ENCODE measurements at places on chromosomes 2 and 18.

DNA sequence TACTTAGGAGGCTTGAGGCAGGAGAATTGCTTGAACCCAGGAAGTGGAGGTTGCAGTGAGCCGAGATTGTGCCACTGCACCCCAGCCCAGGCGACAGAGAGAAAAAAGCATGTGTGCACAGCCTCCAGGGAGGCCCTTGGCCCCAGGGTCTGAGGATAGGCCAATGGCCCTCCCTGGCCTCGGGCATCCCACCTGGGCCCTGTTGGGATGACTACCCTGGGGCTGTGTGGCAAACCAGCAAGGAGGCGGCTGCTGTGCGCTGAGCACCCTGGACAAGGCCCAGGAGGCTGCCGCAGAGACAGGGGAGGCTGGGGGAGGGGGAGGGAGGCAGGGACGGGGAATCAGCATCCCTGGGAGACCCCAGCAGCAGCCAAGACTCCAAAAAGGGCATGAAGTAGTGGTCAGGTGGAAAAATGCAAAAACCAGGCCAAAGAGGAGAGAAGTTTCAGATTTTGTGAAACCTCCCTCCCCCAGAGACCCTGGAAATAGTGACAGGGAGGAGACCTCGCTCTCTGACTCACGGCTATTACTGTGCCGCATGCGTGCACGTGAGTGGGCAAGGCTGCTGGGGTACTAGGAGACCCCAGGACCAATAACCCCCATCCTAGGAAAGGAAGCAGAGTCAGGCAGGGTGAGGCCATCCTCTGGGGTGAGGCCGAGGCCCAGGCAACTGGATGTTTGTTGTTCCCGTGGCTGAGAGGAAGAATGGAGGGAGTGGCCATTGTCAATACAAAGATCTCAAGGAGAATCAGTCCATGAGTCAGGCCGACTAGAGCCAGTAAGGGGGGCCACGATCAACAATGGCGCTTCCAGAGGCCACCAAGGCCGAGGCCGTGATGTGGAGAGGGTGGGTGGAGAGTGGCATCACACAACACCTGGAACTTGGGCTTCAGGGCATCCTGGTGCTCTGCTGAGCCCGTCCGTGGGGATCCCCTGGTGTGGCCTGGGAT, 16.0 kb upstream of the B3GNT7 start:
- DNase-seq = no peak

DNA sequence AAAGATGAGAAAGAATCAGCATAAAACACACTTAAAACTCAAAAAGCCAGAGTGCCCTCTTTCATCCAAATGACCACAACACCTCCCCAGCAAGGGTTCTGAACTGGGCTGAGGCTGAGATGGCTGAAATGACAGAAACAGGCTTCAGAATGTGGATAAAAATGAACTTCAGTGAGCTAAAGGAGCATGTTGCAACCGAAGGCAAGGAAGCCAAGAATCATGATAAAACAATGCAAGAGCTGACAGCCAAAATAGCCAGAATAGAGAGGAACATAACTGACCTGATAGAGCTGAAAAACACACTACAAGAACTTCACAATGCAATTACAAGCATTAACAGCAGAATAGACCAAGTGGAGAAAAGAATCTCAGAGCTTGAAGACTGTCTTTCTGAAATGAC, 12.2 kb upstream of the PSMA8 start:
- no peak for DNase-seq

GRCh38 chr2:174635015-174635593, 37.5 kb upstream of the WIPF1 start:
- no peak for DNase-seq

- DNase-seq = no peak
Observed at GRCh38 chr18:24923138-24923537, 428.8 kb downstream of the ZNF521 start.

DNA sequence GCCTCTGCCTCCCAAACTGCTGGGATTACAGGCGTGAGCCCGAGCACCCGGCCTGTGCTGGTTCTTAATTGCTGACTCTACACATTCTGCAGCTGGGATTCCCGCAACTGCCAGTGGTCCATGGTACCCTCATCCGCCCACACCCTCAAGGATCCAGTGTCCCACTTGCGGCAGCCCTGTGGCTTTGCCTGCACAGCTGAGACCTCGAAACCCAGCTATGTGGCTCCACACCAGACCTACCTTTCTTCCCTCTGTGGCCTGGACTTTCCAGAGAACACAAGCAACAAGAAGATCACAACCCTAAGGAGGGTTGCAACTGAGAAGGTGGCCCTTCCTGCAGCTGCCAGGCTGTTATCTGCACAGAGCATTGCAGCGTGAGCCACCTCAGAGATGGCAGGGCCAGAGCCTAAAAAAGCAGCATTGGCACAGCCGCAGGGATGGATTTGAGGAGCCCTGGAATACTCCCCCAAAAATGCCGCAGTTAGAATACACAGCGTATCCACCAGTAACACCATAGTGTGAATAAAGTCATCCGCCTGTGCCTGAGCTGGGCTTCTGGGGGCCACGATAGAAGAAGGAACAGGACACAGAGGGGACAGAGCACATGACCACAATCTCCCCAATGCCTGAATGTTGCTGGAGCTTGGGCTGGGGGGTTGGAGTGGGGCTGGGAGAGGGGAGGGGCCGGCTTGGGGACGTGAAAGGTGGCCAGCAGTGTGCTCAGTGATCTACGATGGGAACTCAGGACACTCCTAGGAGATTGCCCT, 1.9 kb downstream of the GPR55 start:
- DNase-seq = no peak

GRCh38 chr18:77461062-77461688, 211.5 kb downstream of the GALR1 start:
- DNase-seq = no peak

- peak; percentile 52 for DNase-seq
Observed at GRCh38 chr2:44974064-44974715, 32.7 kb downstream of the SIX3 start.

DNA sequence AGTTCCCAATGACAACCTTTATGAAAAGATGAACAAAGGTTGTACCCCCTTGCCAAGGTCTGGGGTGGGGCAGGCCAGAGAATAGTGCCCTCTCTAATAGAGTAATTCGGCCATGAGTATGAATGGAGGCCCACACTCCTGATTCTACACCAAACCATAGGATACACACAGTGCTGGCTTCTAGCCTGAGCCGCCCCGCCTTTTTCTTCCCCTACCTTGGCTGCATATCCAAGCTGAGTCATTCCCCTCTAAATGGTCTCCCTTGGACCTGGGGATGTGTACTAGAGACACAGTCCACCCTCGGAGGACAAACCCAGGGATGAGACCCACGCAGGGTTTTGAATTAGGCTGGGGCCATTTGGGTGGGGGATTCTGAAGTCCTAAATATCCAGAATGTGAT, 107.2 kb upstream of the CAPN13 start:
- DNase-seq = no peak

DNA sequence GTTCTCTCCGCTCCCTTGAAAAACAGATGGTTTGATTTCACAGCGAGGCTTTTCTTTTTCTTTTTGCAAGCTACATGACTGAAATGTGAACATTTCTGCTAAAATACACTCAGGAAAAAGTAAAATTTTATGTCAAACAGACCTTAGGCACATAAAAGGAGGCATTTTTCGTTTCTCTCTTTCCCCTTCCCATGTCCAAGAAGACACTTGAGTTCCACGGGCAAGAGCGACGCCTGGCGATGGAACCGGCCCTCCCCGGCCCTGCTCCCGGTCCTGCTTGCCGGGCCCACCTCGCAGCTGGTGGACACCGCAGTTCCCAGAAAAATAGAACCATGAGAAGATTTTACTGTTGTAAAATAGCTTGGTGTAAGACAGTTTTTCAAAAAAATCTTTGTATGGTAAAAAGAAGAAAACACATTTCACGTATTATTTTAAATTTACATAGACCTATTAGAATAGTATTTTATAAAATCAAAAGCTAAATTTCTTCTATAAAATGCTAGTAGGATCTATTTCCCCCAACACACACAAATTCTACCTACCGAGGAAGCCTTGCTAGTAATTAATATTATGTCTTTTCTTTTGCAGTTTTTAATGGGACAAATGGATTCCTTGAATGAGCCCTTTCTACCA, 2.3 kb upstream of the ALKAL2 start:
- DNase-seq = peak; percentile 68

- no peak for DNase-seq
Observed at GRCh38 chr2:184363213-184363612, 235.1 kb upstream of the ZNF804A start.

GRCh38 chr18:53795610-53796009, 428.9 kb downstream of the MBD2 start:
- DNase-seq = no peak

GRCh38 chr2:202758604-202759003, 113.0 kb downstream of the ICA1L start:
- no peak for DNase-seq

- DNase-seq = no peak
Observed at GRCh38 chr2:42888321-42889245, 96.2 kb upstream of the HAAO start.

DNA sequence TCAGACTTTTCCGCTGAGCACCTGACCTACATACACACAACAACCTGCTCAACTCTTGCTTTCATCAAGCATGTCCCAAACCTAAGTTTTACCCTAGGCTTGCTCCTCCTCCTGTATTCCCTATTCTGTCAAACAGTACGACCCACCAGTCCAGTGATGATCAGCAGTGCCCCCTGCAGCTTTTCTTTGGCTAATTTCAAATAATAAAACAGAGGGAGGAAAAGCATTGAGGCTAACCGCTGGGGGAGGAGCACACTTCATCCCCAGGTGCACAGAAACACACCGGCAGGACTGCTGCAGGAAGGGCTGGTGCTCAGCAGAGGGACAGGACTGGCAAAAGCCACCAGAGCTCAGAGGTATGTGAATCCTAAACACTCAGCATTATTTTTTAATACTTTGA, 21.2 kb downstream of the E2F6 start:
- DNase-seq = no peak

GRCh38 chr2:85273738-85274731, 53.8 kb downstream of the TGOLN2 start:
- peak; percentile 65 for DNase-seq

DNA sequence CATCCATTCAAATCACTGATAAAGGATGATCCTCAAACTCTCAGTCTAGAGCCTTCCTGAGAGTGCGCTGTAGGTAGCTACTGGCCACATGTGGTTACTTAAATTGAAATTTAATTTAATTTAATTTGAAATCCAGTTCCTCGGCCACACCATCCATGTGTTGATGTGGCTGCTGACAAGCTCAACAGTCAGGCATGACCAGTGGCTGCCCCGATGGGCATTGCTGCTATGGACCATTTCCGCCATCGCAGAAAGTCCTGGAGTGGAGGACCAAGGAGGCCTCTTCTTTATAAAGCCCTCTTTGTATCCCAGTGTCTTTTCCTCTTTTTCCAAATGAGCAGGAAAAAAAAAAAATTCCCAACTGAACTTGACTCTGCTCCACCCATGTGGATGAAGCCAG, 100.6 kb downstream of the HDAC4 start:
- no peak for DNase-seq

GRCh38 chr2:165214093-165214492, 10.2 kb upstream of the SCN3A start:
- DNase-seq = no peak

DNA sequence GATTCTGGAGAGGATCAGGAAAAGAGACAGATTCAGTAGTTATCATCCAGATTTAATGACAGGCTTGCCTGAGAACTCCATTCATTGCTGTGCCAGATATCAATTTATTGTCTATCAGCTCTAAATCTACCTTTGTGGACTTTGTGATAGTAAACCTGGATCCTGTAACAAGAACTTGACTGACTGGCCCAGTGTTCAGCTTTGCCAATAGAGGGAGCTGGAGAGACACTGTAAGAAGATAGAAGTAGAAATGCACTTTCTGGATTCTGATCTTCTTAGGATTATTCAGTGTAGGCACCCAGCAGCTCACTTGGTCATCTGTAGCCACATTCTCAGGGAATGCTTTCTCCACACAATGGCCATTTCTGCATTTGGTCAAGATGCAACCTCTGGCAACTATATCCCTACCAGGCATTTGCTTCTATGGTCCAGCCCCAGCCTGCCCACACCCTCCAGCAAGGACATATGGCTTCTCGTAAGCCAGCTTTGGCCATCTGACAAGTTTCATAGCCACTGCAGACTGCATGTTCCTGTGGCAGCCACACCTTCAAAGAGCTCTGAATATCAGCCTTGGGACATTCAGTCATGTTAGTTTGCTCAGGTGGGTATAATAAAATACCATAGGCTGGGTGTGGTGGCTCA, 6.1 kb upstream of the SERPINB8 start:
- DNase-seq = peak; percentile 67

- peak; percentile 50 for DNase-seq
Observed at GRCh38 chr2:67394734-67395133, 2.4 kb upstream of the ETAA1 start.

DNA sequence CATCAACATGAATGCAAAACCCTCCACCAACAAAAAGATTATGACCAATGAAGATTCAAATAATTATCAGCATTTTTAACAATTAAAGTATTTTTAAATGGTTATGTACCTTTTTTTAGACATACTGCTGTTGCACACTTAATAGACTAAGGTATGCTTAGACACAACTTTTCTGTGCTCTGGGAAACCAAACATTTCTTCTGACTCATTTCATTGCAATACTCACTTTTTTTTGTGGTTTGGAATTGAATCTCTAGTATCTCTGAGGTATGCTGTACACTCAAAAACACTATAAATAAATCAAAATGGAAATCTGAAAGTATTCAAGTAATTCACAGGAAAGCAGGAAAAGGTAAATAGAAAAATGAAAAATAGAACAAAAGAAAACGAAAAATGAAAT, 247.9 kb upstream of the POU3F3 start:
- DNase-seq = no peak
